ENCODE measurements at places on chromosomes 3 and 15.

GRCh38 chr3:49513494-49514124, 40.7 kb upstream of the BSN start:
- DNase-seq: no peak

- DNase-seq: no peak
Measured at GRCh38 chr3:89246326-89246725, 138.9 kb downstream of the EPHA3 start.

DNA sequence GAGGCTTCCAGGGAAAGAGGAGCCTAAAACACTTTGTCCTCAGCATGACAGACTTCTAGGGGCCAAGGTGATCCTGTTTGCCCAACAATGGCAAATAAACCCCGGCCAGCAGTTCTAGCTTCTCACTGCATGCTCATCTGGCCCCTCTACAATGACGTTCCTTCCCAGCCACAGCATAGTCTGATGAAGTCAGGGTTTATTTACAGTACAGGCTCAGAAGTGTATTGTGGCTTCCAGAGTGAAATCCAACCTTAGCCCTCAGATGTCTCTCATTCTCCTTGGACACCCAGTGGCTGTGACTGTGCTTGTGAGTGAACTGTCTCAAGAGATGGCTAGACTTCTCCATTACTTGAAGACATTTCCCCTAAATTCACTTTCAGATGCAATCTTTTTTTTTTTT, 40.8 kb downstream of the BFSP2 start:
- no peak for DNase-seq

DNA sequence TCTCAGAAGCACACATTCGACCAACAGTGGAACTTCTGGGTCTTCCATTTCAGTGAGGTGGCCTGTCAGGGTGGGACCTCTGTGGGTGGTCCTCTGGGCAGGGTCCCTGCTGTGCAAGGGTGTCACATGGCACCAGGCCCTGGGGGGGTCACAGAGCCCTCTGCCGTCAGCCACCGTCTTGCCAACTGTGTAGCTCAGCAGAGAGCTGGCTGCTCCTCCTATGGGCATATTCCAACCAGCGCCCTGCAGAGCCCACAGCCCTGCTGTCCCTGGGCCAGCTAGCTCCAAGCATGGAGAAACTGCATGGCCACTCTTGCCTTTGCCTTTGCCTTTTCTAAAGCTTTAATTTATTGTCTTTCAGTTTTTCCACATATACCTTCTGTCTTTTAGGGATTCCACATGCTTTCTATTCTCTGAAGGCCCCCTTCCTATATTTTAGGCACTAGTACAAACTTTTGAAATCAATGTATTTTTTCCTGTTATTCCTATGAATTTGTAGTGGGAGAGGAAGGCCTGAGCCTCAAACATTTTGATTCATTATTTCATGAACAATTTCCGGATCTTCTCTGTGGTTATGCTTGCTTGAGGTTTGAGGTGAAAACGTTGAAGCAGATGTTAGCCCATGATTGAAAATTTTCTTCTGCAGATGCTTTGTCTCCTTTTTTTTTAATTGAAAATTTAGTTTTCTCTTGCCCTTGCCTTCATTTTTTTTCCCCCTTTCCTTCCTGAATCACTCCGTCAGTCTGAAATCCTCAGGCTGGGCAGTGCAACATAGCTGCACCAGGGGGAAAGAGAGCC, 11.7 kb downstream of the IQCF1 start:
- DNase-seq: no peak

DNA sequence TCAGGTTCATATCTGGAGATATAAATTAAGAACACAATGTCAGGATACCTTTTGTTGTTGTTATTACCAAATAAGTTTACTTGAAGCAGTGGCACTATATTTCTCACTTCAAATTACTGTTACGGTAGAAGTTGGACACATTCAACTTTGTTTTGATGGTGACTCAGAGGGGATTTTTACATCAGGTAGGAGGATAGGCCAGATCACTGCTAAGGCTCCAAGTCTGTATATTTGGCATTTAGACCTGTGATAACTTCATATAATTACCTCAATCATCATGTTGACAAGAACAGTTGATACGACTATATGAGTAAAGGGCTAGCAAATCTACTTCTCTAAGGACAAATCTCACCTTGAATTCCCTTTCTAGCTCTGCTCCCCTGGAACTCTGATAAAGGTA, 15.6 kb downstream of the LZTFL1 start:
- DNase-seq: no peak

- no peak for DNase-seq
Measured at GRCh38 chr3:42117175-42118008, 26.2 kb downstream of the TRAK1 start.

GRCh38 chr3:114800272-114801031, 346.6 kb downstream of the ZBTB20 start:
- no peak for DNase-seq

DNA sequence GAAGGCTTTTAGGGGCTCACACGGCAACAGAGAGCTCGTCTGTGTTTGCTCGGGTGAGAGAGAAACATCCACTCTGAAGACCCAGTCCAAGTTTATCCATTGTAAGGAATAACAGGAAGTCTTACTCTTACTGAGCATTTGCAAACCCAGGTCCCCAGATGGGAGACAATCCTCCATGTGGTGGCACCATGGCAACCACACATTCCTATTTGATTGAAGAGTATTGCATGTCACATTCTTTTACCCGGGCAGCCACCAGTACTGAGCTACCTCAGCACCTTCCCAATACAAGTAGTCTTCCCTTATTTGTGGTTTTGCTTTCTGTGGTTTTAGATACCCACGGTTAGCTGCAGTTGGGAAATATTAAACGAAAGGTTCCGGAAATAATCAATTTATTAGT, 302.9 kb upstream of the RASGRP1 start:
- DNase-seq: no peak

- DNase-seq: no peak
Measured at GRCh38 chr15:25427861-25428260, 11.0 kb downstream of the UBE3A start.

DNA sequence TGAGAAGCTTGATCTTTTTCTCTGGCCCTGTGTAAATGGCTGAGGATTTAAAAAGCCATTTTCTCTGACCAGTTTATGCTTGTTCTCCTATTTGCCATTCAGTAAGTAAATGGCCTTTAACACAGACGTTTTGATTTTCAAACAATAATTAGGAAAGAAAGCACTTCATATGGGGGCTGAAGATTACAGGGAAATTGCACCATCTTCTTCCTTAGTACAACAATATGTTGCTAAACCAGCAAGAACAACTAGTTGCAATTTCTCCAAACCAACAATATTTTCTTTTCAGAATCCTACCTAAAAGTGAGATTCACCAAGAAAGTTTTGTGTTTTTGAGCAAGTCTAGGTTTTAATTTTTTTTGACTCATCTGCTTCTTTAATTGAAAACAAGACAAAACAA, 80.5 kb upstream of the CCNL1 start:
- DNase-seq: no peak

DNA sequence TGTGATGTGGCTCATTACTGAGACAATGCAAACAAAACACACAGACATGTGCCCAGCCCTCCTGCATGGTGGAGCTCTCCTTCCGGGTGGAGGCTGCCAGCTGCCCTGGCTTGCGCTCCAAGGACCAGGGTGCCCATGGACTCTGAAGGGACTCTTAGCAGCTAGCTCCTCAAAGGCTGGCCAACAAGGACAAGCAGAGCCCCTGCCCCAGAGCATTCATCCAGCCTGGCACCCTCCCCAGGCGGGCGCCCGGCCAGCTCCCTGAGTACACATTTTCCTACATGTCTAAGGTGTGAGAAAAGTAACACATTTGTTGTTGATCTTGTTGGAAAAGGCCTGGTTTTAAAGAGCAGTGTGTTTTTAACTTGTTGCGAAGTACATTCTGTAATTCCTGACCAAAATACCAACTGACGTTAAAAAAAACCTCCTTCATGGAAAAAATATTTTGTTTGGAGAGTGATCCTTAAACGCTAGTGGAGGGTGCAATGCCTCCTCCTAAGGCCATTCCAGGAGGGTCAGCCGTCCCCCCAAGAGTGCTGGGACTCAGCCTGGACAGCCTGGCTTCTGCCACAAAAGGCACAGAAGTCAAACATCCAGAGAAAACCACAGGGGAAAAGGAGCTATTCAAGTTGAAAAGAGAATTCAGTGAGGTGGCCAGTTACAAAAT, 86.9 kb downstream of the KLF15 start:
- DNase-seq: no peak

DNA sequence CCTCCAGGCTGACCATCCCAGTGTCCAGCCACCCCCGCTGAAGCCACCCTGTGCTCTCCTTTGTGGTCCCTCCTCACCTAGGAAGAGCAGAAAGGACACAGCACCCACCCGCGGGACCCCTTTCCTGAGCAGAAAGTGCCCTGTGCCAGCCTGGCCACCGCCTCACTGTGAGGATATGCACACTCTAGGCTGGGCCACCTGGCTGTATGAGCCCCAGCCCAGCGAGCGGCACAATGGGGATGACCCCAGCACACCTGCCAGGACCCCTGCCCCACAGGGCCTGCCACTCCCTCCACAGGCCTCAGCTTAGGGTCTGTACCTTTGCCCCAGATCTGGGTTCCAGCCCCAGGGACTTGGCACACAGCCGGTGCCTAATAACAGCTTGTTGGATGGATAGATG, 47.9 kb upstream of the FURIN start:
- DNase-seq: no peak

All from stimulated activated CD4-positive, alpha-beta T cell treated with anti-CD3 and anti-CD28 coated beads, Interleukin-1b, Interleukin-23, amount 100 ng/mL, for 48 hours (primary cell).